Astrocyte (in vitro differentiated cells and primary cell): ENCODE measurements at places on chromosomes 16 and 17. TPM values are rescaled to one million over a fixed set of nuclear protein-coding genes. Genes with fewer than 3 reads are reported as not detected.

Gene CD7
- total RNA-seq: 0.18 and 0.24 TPM in 2 replicates

Gene NME3
- 36.3 and 42.7 TPM in 2 replicates for total RNA-seq

Gene CPNE7
- 6.7 and 7.5 TPM in 2 replicates for total RNA-seq

Gene C16orf92
- not detected in 2 replicates for total RNA-seq

Gene KCNG4
- not detected in 2 replicates for total RNA-seq

Gene SLFN14
- total RNA-seq: not detected in 2 replicates

Gene ELMO3
- total RNA-seq: 1.2 and 1.4 TPM in 2 replicates

Gene C16orf95
- 3.3 and 3.6 TPM in 2 replicates for total RNA-seq

Gene SLC5A11
- total RNA-seq: not detected in 2 replicates

Gene PRSS53
- 3.4 and 7.1 TPM in 2 replicates for total RNA-seq

Gene TNFRSF13B
- not detected in 2 replicates for total RNA-seq

Gene CACNG1
- total RNA-seq: not detected in 2 replicates

Gene ADORA2B
- 4.0 and 5.5 TPM in 2 replicates for total RNA-seq

Gene ZFP3
- total RNA-seq: not detected in 2 replicates

Gene DNAI2
- total RNA-seq: not detected in 2 replicates

Gene EIF1
- total RNA-seq: 767 and 795 TPM in 2 replicates
